ENCODE measurements at places on chromosomes 1 and 21. TPM values are rescaled to one million over a fixed set of nuclear protein-coding genes. Genes with fewer than 3 reads are reported as not detected.

The U2AF1 gene
- 43.1 TPM for total RNA-seq

The CD2 gene
- total RNA-seq, result not detected

The PROK1 gene
- not detected for total RNA-seq

The CLCA4 gene
- not detected for total RNA-seq

The ADGRL2 gene
- total RNA-seq, result 18.0 TPM

- no peak for DNase-seq
Observed at GRCh38 chr1:36139521-36139920, 9.8 kb downstream of the TRAPPC3 start.

- DNase-seq, result no peak
Observed at GRCh38 chr1:27491748-27492700, 2.1 kb upstream of the WASF2 start.

DNA sequence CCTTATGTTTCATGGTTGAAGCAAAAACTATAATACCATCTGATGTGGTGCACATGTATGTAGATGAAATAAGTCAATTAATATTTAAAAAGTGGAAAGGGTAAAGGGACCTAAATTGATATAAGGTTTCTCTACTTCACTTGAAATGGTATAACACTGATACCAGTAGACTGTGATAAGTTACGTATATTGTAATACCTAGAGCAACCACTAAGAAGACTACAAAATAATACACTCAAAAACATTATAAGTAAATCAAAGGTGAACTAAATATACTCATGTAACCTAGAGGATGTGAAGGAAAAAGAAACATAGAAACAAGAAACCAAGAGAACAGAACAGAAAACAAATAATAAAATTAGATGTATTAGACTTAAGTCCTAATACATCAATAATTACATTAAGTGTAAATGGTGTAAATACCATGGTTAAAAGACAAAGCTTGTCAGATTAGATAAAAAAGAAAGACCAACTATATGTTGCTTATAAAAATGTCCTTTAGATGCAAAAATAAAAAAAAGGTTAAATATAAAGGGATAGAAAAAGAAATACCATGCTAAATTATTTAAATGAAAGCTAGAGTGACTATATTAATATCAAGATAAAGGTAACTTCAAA lies 118.8 kb downstream of the LRRC7 start:
- no peak for DNase-seq

- peak; percentile 86 for DNase-seq
Observed at GRCh38 chr1:161721738-161722343, 497 bp downstream of the FCRLB start.

DNA sequence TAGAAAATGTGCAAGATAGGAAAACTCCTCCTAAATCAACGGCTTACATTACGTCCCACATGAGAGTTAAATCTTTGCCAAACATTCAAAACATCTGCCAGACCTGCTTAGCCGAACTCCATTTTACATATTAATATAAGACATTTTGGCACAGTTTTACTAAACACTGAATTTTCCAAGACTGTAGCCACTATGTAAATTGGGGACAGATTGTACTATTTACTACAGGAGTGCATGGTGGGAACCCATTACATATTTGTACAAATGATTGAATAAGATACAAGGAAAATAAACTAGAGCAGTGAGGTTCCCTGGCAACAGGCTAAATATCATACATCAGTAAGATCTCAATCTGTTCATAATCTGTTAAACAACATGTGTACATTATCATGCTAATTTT lies 1234.4 kb downstream of the KCNT2 start:
- no peak for DNase-seq

- DNase-seq, result no peak
Observed at GRCh38 chr1:246261639-246262038, 245.4 kb downstream of the SMYD3 start.

- DNase-seq, result no peak
Observed at GRCh38 chr1:89954401-89954800, 40.5 kb upstream of the ZNF326 start.

- DNase-seq, result peak; percentile 66
Observed at GRCh38 chr1:59499273-59499942, 202.5 kb downstream of the FGGY start.

DNA sequence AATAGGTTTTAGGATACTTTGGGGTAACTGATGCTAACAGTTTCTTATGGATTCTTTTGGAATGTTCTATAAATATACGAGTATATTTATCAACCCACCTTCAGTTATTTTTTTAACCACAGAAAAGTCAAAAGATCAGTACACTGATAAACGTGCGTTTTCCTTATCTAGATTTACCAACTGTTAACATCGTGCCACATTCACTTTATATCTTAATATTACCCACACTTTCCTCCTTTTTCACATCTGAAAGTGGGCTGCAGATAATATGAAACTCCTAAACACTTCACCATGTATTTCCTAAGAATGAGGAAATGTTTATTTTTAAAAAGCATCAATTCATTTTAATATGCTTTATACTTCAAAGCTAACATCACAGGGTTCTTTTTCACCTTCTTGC lies 7.7 kb downstream of the ATF6 start:
- DNase-seq, result no peak

Measured in Daoy (cell line).